NCI-H2081 treated with DMSO at 0.1 percent for 48 hours (cell line): ENCODE measurements at places on chromosomes 16 and 17.

GRCh38 chr17:50653738-50654137, 19.1 kb downstream of the ABCC3 start:
- no peak for DNase-seq

DNA sequence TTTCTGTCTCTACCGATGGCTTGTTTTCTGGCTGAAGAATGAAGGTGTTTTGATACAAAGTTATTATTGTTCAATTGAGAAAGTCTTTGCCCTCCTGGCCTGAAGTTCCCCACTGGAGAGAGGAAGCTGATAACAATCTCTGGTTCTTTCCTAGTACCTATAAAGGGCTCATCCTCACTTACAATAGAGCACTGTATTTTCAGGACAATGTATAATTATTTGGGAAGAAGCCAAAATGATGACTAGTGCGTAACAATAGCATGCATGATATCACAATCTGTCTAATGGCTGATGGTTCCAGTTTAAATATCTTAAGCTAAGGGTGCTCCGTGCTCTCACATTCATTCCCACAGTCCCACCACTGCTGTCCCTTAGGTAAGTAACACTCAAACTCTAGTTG, 230.7 kb downstream of the IRX3 start:
- DNase-seq, result no peak

DNA sequence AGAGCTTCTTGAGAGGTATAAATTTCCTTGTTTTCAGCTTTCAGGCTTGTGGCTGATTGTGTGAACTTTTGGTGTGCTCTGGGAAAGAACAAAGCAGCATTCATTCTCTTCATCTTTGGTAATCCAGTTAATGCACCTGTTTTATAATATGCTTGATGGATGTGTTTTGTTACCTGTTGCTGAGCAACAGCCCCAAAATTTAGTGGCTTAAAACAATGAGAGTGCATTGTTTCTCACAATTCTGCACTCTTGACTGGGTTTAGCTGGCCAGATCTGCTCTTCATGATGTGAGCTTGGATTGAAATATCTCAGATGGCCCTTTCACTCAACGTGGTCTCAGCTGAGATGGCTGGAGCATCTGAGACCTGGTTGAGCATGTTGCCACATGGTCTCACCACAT, 58.7 kb upstream of the NOL11 start:
- no peak for DNase-seq

DNA sequence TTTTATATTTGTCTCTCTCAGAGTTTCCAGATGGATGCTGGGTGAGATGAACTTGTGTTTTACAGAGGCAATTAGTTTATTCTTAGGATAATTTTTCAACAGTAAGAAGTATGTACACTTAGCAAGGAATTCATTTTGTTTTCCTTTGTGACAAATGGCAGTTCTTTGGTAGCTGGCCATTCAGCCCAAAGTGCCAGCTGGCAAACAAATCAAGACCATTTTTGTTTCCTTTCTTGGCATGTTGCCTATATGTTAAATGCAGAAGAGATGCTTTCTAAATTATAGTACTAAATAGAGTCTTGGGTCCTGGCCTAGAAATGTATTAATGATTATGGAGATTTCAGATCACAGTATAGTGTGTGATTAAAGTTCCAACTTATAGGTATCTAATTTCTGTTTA, 337.1 kb downstream of the CNTNAP4 start:
- peak; percentile 40 for DNase-seq

DNA sequence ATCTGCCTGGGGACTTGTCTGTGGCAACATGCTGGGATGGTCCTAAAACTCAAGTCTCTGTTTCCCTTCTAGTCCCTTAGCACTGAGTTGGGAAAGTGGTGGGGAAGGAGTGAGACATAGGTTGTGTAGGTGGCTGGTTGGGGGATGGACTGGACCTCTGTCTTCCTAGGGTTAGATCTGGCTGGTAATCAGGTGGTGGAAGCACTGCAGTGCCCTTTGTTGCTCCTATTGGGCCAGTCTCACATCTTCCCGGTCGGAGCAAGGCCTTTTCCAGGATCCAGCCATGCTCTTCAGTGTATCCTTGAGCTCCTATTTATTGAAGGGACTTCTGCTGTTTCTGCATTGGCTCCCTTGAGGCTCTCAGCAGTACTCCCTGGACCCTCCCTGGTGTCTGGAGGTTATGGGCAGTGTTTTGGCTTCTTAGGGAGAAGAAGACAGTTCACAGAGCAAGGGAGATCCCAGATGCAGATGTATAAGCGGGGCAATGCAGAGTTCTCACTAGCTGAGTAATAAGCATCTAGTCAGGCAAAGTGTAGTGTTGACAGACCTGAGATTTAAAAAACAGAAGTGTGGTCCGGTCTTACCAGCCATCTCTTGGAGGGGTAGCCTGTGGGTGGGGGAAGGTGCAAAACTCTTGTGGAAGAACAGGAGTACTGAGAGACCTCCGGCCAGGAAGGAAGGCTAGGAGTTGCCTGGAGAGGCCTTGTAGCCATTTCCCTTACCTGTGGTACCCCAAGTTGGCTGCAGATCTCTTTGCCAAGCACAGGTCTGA, 1.3 kb upstream of the NUTF2 start:
- no peak for DNase-seq

GRCh38 chr17:11882716-11883115, 114.6 kb downstream of the ZNF18 start:
- DNase-seq, result no peak

- DNase-seq, result no peak
Measured at GRCh38 chr17:3475251-3475685, 529 bp upstream of the ASPA start.

DNA sequence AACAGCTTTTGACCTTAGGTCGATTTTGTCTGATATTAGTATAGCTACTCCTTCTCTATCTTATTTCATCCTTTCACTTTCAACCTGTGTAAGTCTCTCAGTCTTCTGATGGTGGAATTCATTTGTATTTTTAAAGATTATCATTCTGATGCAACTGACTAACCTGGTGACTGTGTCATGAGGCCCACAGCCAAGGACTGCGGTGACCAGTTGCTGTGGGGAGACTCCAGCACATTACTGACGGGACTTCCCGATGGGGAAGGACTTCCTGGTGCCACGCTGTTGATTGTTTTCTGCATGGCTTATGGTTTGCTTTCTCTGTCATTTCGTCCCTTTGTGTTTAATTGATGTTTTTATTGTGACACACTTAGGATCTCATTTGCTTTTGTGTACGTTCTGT, 34.2 kb downstream of the RMI2 start:
- DNase-seq, result no peak

GRCh38 chr16:81491541-81492188, 47.1 kb downstream of the CMIP start:
- no peak for DNase-seq

- no peak for DNase-seq
Measured at GRCh38 chr16:50573279-50573678, 25.1 kb downstream of the NKD1 start.
